Activated T-helper 2 cell treated with anti-CD3 and anti-CD28 coated beads, Interferon-gamma antibody, Interleukin-2, Interleukin-4, amounts not matched to agents 10 μg/mL and 5 μg/mL and 100 μg/mL, durations not matched to agents 14 hours and 24 hours and 36 hours (primary cell): ENCODE measurements at places on chromosomes 5 and 9. TPM values are rescaled to one million over a fixed set of nuclear protein-coding genes. Genes with fewer than 3 reads are reported as not detected.

DNA sequence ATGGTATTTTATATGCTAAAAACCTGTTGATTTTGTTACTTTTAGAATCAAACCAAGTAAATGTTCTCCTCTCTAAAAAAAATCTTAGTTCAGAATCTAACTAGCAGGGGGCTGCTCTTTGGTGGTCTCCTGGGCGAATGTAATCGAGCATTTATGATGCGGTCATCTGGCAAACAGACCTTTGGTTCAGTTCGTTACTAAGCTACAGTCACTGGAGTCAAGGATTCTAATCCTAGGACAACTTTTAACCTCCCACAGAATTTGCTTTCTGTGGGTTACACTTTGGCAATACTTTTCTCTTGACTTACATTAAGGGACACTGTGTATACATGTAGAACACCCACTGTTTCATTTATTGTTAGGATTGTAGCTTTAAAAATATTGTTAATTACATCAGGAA, 26.3 kb upstream of the FREM1 start:
- no peak for DNase-seq

- peak; percentile 65 for DNase-seq
Observed at GRCh38 chr9:89477811-89478630, 19.9 kb downstream of the SEMA4D start.

GRCh38 chr5:72203251-72203845, 96.1 kb downstream of the MAP1B start:
- no peak for DNase-seq

DNA sequence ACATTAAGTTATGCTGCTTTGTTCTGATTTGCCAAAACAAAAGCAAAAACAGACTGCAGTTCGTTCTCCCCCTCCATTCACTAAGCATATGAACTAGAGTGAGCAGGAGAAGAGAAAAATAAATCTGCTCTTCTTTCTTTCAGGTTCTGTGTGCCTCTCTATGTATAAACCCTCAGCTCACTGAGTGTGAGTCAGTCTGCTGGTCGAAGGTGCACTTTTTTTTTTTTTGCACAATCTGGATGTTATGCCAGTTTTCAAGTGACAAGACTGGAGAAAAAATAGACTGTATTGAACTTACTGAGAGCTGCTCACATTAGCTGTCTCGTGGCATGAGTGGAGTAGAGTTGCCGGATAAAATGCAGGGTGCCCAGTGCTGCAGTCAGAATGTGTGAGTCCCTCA, 244.6 kb upstream of the ATP10B start:
- no peak for DNase-seq

The DMRT3 gene
- total RNA-seq = not detected in 2 replicates

The GFM2 gene
- total RNA-seq = 32.9 and 34.6 TPM in 2 replicates
